T-helper 2 cell treated with Interferon-gamma antibody and Interleukin-4, amounts not matched to agents 5 μg/mL and 100 μg/mL, for 36 hours (primary cell): ENCODE measurements at places on chromosomes 4 and X.

DNA sequence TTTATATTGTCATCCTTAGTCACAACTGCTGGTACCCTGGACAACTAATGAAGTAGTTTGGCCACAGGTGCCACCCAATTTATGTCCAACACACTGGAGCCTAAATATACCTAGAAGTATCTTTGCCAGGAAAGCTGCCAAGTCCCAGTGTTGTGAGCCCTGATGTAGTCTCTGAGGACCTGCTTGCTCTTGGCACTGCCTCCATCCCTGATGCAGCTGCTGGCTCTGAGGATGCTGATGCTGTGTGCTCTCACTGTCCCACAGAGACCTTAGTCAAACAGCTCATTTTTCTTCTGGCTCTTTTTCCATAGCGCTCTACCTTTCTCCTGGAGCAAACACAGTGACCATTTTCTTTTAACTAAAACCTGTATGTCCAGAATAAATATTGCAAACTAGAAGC lies 1535.4 kb upstream of the ADGRL3 start:
- DNase-seq = no peak

DNA sequence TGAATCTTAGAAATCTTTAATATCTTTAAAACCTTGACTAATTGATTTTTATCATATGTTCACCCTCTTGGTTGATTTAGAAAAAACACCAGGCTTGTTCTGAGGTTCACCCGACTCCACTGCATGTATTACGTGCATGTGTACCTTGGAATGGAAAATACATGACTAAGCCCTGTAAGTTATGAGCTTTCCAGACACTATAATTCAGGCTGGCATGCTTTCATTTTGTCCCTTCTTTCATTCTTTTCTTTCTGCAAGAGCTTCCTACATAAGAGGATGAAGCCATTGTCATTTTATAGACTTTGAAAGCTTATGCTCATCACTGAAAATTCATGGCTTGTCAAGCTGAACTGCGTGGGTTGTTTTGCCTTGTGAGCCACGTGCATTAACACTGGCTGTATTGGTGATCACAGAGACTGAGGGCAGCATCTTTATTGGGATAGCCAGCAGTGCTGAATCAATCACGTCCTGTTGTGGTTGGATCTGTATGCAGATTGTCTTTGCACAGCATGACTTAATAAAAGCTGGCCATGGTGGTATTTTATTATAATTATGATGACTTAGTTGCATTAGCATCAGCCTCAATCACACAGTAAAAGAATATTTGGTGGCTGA lies 141.9 kb downstream of the SLIT2 start:
- DNase-seq = no peak

DNA sequence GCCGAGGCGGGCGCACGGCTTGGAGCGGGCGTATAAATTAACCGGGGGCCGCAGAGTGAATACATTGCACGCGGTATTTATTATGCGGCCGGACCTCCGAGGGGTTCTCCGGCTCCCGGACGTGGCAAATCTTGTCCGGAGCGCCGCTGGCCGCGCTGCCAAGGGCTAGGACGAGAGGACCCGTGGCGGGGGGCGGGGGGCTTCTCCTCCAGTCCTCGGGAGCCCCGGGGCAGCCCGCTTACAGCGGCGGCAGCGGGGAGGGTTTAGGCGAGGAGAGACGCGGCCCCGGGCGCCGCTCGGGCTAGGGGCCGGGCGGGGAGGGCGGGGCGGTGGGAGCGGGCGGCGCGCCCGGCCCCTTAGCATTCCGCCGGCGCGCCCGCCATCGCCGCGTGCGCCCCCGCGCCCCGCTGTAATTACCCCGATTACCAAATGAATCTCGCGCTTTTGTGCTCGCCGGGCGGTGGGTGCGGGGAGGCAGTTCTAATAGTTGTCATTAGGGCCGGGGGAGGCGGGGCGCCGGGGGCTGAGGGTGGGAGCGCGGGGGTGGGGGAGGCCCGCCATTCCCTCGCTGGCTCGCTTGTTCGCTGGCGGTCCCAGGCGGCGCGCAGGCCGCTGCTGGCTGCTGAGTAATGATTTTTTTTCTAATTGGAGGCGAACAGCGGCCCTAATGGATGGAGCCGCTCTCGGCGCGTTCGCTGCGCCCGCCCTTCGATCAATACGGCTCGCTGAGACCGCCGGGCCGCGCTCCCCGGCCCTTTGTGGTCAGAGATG lies 276.6 kb downstream of the BCOR start:
- peak; percentile 12 for DNase-seq

DNA sequence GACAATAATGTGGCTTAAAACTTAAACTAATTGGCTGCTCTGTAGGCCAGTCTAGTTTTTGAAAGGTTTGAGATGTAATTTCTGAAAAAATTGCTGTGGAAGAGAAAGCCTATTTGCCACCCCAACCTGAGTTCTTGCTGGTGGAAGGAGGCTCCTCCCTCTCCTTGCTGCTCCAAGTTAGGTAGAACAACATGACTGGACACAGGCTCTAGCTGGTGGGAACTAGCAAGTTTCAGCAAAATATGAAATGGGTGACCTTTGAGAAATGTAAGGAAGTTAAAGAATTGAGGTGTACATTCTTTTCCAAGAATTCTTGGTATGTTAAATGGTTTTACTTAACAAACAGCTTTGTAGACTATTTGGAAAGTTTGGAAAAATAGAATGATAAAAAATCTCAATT lies 8.0 kb downstream of the RPL34 start:
- DNase-seq = no peak

GRCh38 chrX:14095702-14096101 lies 66.0 kb upstream of the GEMIN8 start:
- peak; percentile 9 for DNase-seq

DNA sequence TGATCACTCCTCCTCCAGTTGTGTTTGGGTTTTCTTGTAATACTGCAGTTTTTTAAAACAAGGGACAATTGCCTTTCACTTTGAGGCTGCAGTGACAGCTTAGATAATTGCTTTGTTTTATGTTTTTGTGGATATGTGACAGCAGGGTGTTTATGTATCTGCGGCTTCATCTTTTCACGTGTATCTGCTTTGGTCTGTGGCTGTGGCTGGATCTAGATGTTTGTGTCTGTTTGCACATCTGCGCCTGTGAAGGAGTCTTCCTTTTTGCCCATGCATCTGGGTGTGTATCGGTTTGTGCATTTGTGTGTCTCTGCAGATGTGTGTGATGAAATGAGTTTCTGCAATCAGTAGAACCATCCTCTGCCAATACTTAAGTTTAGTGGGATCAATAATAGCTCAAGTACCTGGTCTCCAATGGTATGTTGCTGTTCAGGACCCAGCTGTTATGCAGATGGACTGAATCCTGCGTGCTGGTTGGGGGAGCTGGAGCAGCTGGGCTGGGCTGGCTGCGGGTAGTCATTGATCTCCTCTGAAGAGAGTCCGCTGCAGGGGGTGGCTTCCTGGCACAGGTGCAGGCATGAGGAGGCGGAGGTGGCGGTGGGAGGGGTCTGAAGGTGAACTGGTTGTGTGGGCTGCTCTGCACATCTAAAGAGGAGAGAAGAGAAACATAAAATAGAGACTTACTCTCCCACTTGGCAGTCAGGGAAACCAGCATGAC lies 390.3 kb downstream of the SH2D1A start:
- DNase-seq = peak; percentile 10

- no peak for DNase-seq
These were observed 15.7 kb downstream of the LNX1 start for GRCh38 chr4:53575552-53575951.

- no peak for DNase-seq
These were observed 64.0 kb downstream of the SMAD1 start for GRCh38 chr4:145545538-145546174.

DNA sequence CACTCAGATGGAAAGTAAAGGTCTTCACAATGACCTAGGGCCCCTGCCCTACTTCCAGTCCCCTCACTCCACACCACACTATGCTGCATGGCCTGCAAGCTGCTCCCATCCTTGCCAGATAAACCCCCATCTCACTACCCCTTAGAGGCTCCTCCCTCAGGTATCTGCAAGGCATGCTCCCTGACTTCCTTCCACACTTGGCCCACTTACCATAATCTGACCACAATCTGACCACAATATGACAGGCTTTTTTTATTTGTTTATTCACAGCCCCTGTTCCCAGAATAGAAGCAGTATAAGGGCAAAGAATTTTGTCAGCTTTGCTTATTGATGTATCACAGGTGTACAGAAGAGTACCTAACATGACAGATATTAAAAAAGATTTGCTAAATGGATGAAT lies 124.7 kb downstream of the CAMK2D start:
- peak; percentile 55 for DNase-seq

GRCh38 chr4:72896515-72896914 lies 173.0 kb downstream of the COX18 start:
- DNase-seq = no peak

- no peak for DNase-seq
These were observed 95.7 kb upstream of the AFAP1 start for GRCh38 chr4:8035371-8035780.

DNA sequence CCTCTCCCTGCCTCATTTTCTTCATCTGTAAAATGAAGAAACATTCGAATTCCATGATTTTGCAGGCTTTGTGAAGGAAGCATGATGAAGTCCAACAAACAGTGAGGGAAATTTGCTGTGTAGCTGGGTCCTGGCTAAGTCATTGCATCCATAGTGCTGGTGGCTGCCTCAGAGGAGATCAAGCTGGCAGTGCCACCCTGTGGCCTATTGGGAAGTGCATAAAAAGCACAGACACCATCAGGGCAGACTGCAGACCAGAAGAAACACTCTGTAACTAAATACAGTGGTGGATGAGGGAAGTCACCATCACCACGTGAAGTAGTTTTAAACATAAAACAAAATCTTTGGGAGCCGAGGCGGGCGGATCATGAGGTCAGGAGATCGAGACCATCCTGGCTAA lies 40.7 kb upstream of the DDX3X start:
- no peak for DNase-seq

GRCh38 chr4:7675612-7676320 lies 241.0 kb upstream of the PSAPL1 start:
- no peak for DNase-seq

DNA sequence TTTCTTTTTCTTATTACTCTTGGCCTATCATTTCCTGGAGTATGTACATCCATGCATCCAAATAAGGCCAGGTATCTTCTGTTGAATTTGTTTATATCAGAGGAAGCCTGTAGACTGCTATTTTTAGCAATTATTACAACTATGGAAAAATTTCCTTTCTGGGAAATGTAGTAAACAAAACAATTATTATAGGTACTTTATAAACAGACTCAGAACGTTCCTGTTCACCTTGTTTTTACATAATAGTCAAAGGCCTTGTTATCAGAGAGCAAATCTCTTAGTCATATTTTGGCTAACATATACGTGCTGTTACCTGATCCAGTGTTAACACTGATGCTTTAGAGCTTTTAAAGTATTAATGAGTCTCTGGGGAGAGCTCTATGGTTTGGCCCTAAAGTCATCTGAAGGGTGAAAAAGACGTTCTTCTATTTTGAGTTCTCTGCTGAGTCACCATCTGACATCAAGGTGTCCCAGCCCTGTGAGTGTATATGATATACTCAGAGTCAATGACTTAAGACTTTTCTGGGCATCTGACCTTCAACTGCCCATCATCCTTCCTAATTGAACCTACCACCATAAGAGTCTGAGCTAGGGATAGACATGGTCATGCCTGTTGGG lies 7.3 kb downstream of the SPARCL1 start:
- no peak for DNase-seq

GRCh38 chr4:27176881-27177280 lies 316.2 kb downstream of the STIM2 start:
- no peak for DNase-seq

- no peak for DNase-seq
These were observed 38.1 kb upstream of the GJB1 start for GRCh38 chrX:71184803-71185495.

GRCh38 chrX:18075603-18076002 lies 145.1 kb downstream of the BEND2 start:
- no peak for DNase-seq

- no peak for DNase-seq
These were observed 197.9 kb upstream of the SPRY1 start for GRCh38 chr4:123198706-123199105.

GRCh38 chr4:55752810-55753209 lies 66.8 kb upstream of the EXOC1L start:
- no peak for DNase-seq

DNA sequence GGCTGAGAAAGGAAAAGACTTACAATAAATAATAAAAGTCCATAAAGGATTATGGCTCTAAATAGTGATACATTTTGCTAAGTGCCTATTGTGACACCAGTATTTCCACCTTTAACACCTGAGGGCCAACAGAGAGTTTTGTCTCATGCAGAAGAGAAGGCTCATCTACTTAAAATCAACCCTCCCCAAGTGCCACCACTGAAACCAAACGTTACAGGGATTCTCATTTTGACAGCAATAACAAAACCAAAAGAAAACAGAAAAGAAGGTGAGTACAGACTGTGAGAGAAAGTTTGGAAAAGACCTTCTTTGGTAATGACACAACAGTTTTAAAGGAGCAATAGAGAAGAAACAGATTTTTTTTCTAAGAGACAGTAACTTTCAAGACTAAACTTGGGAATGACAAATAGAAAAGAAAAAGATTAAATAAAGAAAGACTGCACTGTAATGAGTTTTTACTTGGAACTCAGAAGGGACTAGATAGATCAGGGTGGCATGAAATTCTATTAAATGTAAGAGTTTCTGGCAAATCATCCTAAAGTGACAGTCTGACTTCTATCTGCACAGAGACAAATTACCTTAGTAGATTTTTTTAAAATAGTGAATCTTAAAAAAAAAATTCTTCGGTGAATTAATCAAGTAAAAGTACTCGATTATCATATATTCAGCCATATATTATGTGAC lies 109.7 kb downstream of the ZNF827 start:
- DNase-seq = peak; percentile 53

GRCh38 chrX:153628665-153629064 lies 18.3 kb upstream of the DUSP9 start:
- no peak for DNase-seq

DNA sequence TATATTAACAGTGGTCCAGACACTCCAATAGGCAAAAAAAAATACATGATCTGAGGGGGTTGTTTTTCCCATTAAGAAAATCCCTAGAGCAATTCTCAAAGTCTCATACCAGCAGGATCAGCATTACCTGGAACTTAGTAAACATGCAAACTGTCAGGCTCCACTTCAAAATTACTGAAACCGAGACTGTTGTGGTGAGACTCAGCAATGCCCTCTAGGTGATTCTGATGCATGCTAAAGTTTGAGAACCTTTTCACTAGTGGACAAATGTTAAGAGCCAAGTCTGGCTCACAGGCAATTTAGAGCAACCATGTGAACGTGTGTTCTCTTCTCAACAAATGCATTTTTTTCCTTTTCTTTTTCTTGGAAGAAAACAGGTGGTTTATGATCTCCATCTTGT lies 30.2 kb downstream of the NEK1 start:
- no peak for DNase-seq

DNA sequence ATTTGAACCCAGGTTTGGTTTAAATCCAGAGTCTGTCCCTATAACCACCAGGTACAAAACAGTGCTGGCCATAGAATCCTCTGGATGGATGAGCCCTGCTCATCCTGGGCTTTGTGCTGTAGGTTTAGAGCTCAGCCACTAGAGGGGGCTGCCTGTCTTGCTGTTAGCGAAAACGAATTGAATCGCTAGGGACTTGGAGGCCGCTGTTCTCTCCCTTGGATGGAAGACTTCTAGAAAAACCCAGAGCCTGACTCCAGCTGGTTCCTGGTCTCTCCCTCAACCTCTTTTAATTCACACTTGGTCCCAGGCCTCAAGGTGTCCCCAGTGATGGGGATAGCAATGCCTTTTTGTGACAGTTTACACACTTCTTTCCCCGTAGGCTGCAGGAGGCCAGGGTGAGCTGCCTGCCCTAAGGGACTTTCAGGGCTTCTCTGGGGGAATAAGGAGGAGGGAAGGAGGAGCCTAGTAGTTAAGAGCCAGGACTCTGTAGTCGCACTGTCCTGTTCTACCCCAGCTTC lies 8.7 kb downstream of the RIPPLY1 start:
- peak; percentile 4 for DNase-seq
